ENCODE measurements at places on chromosomes 2 and 18. TPM values are rescaled to one million over a fixed set of nuclear protein-coding genes. Genes with fewer than 3 reads are reported as not detected.

GRCh38 chr2:43885132-43885632, 46.4 kb downstream of the ABCG8 start:
- DNase-seq: no peak

DNA sequence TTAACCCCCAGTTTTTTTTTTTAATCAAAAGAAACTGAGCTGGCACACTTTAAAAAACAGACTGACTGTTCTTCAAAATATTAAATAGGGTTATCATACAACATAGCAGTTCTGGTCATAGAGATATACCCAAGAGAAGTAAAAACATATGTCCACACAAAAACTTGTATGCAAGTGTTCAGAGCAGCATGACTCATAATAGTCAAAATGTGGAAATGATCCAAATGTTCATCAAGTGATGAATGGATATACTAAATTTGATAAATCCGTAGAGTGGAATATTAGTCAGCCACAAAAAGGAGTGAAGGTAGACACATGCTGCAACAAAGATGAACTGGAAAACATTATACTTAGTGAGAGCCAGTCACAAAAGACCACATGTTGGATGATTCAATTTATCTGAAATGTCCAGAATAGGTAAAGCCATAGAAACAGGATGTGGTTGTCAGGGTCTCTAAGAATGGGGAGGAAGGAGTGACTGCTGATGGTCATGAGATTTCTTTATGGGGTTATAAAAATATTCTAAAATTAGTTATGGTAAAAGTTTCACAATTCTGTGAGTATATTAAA, 5.1 kb downstream of the SMIM21 start:
- DNase-seq: no peak

DNA sequence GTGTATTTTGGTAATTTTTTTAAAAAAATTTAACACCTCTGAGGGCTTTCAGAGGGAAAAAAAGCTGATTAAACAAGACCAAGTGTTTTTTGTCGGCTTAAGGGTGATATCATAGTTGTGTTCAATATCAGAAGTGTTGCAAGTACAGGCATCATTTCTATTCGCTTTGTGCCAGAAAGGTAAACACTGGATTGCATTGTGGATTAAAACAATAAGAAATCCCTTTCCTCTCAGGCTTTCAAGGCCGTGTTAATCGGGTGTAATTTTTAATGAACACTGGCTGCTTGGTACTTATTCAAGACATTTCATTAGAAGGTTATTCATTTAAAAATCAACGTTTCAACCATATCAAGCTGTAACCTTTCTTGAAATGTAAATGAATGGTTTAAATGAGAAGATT, 18.3 kb downstream of the FIGN start:
- no peak for DNase-seq

GRCh38 chr2:62806231-62806630, 100.7 kb downstream of the EHBP1 start:
- no peak for DNase-seq

DNA sequence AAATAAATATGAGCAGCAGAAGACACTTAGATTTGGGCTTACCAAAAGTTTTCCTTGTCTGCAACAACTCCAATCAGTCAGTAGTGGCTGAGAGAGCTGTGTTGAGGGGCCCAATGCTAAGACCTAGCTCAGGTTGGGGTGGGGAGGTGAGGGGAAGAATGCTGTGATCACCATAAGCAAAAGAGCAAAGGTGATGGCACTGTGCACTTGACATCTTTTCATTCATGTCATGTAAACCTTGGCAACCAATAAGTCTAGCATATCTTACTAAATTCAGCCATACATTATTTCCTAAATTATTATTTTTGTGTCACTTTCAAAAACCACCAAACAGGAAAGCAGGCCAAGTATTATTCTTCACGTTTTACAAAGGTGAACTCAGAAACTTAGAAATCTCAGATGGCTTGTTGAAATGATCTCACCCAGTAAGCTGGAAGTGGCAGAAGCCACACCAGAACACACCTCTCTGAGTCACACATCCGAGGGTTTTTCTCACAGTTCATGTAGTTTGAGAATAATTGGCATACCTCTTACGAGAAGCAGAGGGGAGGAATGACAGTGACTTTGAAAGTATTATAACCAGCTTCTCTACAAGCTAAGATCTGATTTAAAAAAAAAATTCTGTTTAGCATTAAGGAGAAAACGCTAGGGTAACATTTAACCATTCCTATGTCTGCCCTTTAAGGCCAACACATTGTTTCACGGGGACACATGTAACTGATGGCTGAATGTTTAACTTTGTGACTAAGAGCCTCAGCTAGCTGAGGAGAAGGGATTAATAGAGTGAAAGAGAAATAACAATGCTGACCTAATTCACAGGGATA, 43.3 kb upstream of the SETBP1 start:
- no peak for DNase-seq

GRCh38 chr2:206230060-206230762, 44.3 kb upstream of the ZDBF2 start:
- no peak for DNase-seq

The KCNJ3 gene
- not detected for total RNA-seq

The NOL4 gene
- total RNA-seq: not detected

- DNase-seq: no peak
Observed at GRCh38 chr2:137775529-137775928, 188.7 kb upstream of the HNMT start.

- no peak for DNase-seq
Observed at GRCh38 chr18:25533218-25533617, 181.3 kb upstream of the ZNF521 start.

The SERPINB11 gene
- total RNA-seq: not detected

The SP100 gene
- total RNA-seq: 45.8 TPM

- no peak for DNase-seq
Observed at GRCh38 chr2:206614811-206615210, 27.5 kb upstream of the FAM237A start.

GRCh38 chr2:120878970-120879369, 143.3 kb downstream of the GLI2 start:
- DNase-seq: no peak

- DNase-seq: no peak
Observed at GRCh38 chr2:111202266-111203040, 81.7 kb downstream of the BCL2L11 start.

- no peak for DNase-seq
Observed at GRCh38 chr2:70519453-70519852, 34.2 kb downstream of the TGFA start.

DNA sequence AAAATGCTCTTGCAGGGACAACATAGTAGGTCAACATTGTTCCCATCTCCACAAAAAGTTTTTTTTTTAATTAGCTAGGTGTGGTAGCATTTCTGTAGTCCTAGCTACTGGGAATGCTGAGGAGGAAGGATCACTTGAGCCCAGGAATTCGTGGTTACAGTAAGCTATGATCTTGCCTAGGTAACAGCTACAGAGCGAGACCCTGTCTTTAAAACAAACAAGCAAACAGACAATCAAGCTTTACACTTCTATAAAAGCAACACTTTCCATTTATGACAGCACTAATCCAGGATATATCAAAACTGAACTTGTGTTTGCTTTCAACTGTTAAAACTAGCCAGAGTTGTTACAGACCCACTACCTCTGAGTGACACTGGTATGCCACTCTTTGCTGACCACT, 12.0 kb downstream of the UGT1A3 start:
- no peak for DNase-seq

Data from hematopoietic multipotent progenitor cell (in vitro differentiated cells).